Urothelium cell line (cell line): ENCODE measurements at places on chromosomes 13 and 19.
A peak's percentile ranks its signal among the peaks of the same experiment; 100 is the strongest.

DNA sequence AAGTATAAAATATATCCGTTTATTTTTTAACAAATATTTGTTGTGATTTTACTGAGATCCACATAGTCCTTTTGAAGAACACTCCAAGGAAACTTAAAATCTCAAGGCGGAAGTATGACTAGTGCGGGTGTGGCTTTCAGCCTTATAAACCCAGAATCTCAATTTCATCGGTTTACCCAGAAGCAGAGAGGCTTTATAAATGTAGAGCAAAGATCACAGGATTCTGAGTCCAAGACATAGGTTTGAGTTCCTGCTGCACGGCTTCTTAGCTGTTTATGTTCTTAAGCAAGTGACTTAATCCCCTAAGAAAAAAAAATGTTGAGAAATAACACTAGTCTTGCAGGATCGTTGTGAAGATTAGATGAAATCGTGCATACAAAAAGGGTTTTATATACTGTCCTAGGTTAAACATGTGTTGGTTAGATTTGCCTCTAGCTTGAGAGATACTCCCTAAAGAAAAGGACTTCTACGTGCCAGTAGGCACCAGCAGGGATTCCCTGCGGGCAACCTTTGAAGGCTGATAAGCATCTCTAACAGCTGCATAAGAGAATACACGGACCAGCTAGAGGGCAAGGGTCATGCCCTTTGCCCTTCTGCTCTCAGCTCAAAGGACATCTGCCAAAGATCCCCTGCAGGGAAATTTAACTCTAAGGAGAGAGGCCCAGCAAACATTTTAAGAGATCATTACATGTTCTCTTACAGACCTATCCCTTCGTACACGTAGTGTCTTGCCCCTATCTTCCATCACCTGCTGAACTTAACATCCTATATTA, 130.4 kb upstream of the MIR17HG start:
- DNase-seq, result no peak

DNA sequence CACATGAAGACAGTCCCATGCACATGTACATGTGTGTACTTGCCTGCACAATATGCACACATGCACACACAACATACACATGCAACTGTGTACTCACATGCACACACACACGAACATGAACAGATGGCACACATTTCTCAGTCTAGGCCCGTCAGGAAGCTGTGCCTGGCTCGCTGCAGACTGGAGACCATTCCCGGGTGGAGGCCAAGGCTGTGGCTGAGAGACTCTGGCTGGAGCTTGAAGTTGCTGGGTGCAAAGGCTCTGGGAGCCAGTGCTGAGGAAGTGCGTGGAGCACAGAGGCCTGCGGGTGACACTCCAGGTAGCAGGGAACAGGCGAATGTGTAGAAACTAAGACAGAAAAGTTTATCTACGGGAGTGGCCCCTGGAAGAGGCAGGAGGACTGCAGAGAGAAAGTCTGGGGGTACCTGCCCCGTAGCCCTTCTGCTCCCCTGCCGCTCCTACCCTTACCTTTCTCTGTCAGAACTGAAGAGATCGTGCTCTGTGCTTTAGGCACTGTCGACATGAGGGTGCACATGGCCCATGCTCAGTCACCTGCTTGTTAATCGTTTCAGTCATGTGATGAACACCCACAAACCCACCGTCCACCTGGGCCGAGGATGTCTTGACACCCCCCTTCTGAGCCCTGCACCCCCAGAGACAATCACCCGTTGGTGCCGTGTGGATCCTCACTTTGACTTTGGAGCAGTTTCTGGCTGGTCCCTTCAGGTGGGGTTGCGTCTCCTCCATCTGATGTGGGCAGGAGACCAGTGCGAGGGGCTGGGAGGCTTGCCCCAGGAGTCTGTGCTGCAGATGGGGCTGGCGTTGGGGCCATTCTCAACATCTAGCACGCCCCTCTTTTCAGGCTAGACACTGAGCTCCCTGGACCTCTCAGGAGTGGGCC, 69.4 kb downstream of the TEX29 start:
- no peak for DNase-seq

DNA sequence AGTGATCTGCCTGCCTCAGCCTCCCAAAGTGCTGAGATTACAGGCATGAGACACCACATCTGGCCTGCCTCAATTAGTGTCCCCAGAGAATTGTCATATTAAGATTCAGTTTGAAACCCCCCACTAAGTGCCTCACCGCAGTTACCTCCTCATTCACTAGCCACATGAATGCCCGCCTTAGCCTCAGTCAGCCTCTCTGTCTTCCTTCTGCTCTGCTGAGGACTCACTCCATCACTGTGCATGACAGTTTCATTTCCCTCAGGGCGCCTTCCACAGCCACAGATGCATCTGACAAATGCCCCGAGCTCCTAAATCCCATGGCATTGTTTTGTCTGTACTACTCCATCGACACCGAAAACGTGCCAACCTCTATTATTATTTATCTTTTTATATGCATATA, 23.3 kb downstream of the MIPEP start:
- DNase-seq, result no peak

GRCh38 chr19:34816708-34817107, 43.7 kb upstream of the ZNF599 start:
- DNase-seq, result no peak

GRCh38 chr13:114108141-114108761, 24.2 kb downstream of the RASA3 start:
- no peak for DNase-seq

- DNase-seq, result no peak
Observed at GRCh38 chr13:34358811-34359513, 541.0 kb downstream of the RFC3 start.

GRCh38 chr19:16847430-16847829, 18.2 kb downstream of the SIN3B start:
- no peak for DNase-seq

GRCh38 chr13:106466691-106467426, 68.6 kb downstream of the EFNB2 start:
- DNase-seq, result no peak

- no peak for DNase-seq
Observed at GRCh38 chr13:28817204-28817603, 2.9 kb upstream of the MTUS2 start.

DNA sequence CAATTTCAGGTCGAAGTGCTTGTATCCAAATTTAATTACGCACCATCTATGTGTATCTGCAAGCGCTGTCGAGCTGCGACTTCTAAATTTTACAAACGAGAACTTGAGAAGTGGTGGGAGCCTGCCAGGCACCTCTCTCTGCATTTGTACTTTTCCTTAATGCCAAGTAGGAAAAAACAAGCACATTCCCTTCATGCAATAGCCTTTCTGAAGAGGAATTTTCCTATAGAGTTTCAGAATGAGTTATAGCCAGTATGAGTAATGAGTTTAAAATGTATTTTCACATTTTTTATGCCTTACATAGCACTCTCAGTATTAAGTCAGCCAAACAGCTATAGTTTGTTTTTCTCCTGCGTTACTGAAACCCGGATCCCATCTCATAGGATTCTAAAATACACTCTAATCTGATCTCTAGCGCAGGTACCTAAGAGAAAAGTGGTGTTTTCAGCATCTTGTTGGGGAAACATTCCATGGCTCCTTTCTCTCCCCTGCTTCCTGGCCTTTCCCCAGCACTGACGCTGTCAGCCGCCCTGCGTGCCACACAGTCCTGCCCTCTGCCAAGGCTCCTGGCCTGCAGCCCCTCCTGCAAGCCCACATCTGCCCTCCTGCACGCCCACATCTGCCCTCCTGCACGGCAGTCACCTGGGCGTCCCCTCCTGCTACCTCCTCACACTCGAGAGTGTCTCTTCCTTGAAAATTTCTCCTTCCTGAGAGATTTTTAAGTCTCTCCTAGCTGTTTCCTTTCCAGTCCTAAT, 526.9 kb downstream of the MYO16 start:
- DNase-seq, result no peak

DNA sequence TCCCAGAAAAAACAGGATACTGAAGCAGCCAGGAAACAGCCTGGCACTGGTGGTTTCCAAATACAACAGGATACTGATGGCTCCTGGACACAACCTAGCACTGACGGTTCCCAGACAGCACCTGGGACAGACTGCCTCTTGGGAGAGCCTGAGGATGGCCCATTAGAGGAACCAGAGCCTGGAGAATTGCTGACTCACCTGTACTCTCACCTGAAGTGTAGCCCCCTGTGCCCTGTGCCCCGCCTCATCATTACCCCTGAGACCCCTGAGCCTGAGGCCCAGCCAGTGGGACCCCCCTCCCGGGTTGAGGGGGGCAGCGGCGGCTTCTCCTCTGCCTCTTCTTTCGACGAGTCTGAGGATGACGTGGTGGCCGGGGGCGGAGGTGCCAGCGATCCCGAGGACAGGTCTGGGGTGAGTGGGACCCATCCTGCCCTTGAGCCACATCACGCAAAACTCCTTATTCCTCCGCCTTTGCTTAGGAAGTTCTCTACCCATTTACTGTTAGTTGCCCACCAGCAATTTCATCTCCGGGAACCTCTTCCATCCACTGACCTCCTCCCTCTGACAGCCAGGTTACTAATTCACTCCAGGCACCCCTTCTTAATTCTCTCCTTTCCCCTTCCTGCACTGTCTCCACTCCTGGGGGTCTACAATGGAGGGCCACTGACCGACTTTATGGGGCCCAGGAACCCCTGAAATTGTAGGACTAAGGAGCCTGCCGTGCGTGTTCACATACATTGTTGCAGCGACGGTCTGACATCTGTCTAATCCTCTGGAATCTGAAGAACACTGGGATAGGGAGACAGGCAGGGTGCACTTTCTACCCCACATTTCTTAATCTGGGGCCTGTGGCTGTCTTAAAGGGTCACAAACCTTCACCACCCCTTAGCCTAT, 1.2 kb downstream of the ITPKC start:
- no peak for DNase-seq

GRCh38 chr13:44573790-44574465, 2.2 kb downstream of the TSC22D1 start:
- peak; percentile 24 for DNase-seq

- DNase-seq, result no peak
Observed at GRCh38 chr19:55376241-55376933, at the start of gene TMEM190. Gene TMEM190 (plus strand): TSS chr19:55376826. CDS start chr19:55376854, 28 bp downstream.

DNA sequence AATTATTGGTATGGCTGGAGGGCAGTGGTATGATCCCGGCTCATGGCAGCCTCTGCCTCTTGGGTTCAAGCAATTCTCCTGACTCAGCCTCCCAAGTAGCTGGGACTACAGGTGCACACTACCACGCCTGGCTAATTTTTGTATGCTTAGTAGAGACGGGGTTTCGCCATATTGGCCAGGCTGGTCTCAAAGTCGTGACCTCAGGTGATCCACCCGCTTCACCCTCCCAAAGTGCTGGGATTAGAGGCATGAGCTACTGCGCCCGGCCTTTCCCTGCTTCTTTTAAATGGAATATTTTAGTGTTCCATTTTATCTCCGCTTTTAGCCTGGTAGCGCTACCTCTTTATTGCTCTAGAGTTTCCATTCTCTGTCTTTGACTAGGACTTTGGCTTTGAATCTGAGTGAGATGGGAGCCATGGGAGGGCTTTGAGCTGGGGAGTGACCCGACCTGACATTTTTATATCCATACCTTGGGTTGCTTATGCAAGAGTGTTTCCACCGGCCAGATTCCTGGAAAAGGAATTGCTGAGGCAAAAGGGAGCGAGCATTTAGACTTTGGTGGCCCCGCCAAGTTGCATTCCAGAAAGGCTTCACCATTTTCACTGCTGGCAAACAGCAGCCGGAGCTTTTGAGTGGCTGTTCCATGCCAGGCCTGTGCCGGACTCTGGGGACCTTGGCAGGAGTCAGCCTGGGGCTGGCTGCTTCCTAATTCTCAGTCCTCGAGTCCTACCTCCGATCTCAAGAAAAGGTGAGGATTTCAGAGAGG, 22.9 kb downstream of the BICRA start:
- DNase-seq, result no peak

GRCh38 chr19:55146078-55146704, 2.8 kb downstream of the TNNT1 start:
- peak; percentile 87 for DNase-seq

DNA sequence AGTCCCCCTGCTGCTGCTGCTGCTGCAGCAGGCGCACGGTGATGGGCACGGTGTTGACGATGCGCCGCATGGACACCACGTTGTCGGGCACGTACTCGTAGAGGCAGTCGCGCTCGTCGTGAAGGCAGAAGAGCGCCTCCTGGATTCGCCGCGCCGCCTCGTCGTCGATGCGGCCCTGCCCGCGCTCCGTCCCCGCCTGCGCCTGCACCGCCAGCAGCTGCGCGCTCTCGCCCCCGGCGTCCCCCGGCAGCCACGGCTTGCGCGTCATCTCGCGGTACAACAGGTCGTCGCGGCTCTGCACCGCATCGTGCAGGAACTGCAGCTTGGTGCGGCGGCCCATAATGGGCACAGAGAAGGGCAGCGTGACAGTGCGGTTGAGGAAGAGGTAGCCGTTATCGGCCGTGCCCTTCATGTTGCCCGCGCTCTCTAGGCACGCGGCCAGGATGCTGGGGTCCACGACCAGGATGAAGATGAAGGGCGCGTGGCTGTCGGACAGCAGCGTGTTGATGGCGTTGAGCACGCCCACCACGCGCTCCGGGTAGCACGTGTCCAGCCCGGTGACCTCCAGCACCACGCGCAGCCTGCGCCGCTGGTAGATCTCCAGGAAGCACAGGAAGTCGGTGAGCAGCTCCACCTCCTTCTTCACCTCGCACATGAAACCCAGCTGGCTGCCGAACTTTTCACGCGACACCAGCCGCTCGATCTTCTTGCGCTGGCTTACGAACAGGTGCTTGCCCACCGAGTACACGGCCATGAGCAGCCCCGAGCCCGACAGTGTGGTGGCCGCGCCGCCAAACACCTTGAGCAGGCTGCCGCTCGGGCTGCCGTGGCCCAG, 8.1 kb downstream of the NKPD1 start:
- no peak for DNase-seq

GRCh38 chr13:50951366-50951765, 41.8 kb downstream of the RNASEH2B start:
- no peak for DNase-seq

DNA sequence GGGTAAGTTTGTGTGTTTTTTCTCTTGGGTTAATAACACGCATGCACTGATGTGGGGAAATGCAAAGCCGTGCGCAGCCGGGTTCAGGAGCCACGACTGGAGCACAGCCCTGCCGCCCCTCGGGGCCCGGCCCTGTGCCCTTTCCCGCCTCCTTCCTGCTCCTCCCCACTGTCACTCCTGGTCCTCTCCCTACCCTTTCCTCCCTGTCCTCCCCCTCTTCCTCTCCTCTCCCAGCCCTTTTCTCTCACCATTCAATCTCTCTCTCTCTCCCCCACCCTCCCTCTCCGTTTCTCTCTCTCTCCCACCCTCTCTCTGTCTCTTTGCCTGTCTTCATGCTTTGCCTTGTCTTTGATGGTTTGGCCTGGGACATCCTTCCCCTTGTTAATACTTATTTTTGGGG, 27.2 kb downstream of the PLEKHJ1 start:
- DNase-seq, result no peak

- no peak for DNase-seq
Observed at GRCh38 chr13:91643394-91643793, 245.0 kb downstream of the GPC5 start.
